Activated CD4-positive, alpha-beta memory T cell treated with anti-CD3 and anti-CD28 coated beads, Interleukin-2, amount 10 ng/mL, durations not matched to agents 7 days and 5 days (primary cell): ENCODE measurements at places on chromosomes 11 and 22.
A peak's percentile ranks its signal among the peaks of the same experiment; 100 is the strongest.

- no peak for DNase-seq
Observed at GRCh38 chr22:40241200-40241763, 63.6 kb downstream of the TNRC6B start.

DNA sequence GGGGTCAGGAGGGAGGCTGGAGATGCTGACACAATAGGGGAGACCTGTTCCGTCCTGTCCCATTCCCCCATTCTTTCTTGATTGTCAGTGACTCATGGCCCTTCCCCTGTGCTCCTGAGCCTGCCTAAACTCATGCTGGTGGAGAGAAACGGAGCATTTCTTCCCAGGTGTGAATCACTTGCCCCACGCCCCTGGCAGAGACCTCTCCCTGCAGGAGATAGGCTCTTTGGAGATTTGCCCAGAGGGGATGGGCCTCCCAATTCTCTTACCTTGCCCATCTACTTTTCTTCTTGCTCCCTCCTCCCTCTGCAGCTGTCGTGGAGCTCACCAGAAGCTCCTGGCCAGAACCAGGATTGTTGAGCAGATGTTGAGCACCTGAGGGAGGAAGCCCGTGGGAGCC is 121.9 kb upstream of the OR9Q1 start:
- no peak for DNase-seq

- no peak for DNase-seq
Observed at GRCh38 chr22:22120160-22120559, 124.4 kb upstream of the VPREB1 start.

- DNase-seq: peak; percentile 16
Observed at GRCh38 chr22:47192651-47193437, 430.4 kb downstream of the TBC1D22A start.

- no peak for DNase-seq
Observed at GRCh38 chr11:84581083-84581482, 1046.1 kb downstream of the DLG2 start.

- DNase-seq: peak; percentile 46
Observed at GRCh38 chr22:30245181-30245984, 1.2 kb downstream of the LIF start.
